Esophagus mucosa (tissue), 1 donor: ENCODE measurements at places on chromosomes 16 and 17.

GRCh38 chr17:28154214-28154613 is 111.7 kb downstream of the NLK start:
- ATAC-seq = no peak

DNA sequence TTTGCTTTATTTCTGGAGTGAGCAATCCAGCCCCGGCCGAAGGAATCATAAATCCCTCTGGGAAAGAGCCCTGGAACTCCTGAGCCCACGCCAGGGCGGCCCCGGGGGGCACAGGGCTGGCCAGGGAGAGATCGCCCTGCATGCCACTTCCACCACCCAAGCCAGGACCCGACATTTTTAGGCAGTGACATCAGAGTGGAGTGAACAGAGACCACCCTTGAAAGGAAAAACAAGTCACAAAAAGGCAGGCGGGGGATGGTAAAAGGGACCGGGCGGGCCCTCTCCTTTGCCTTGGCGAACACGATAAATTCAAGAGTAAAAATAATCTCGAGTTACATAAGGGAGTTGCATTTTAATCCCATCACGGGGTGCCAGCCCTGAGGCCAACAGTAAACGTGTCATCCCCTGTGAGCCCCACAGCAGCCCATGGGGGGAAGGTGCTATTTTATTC is 284.1 kb downstream of the C16orf95 start:
- ATAC-seq = no peak

- ATAC-seq = peak; percentile 66
Measured at GRCh38 chr17:39809221-39809620, 54.9 kb downstream of the IKZF3 start.

GRCh38 chr17:36827081-36827480 is 110.2 kb upstream of the LHX1 start:
- ATAC-seq = no peak

- peak; percentile 50 for ATAC-seq
Measured at GRCh38 chr17:76382803-76383545, 1.4 kb upstream of the SPHK1 start.
